ENCODE measurements at places on chromosomes 2 and 18.

DNA sequence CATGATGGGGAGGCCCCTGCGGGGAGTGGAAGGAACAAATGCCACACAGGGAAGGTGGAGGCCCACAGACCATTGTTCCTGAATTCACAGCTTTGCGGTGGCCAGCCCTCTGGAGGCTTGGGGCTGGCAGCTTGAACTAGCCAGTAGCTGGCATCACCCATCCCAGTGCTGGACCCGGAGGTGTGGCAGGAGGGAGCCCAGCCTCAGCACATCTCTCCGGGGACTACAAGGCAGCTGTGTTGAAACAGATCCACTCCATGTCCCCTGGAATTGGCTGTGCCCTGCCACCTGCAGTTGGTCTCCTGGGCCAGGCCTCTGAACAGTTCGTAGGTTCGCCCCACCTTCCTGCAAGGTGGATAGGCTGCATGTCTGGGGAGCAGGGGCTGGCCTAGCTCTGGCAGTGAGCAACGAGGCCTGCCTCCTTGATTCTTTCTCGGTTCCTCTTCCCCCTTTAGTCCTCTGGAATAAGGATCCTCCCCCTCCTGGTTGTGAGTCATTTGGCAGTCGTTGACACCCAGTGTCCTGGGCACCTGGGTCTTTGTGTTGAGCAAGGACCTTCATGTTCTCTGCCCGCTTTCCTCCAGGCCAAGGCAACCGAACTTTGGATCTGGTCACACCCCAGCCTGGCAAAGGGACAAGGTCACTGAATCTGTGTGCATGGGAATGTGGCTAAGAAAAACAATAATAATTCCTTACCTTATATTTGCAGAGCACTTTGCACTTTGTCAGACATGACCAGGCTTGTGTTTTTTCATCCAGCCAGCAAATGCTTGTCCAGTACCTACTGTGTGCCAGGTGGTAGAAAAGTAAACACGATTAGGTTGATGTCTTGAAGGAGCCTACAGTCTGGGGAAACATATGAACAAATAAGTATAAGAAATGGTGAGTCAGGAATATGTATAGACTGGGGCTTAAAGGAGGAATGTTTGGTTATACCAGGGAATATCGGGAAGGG lies 55.0 kb upstream of the MCFD2 start:
- peak; percentile 89 for DNase-seq

GRCh38 chr2:57959390-57959789 lies 87.2 kb upstream of the VRK2 start:
- no peak for DNase-seq

GRCh38 chr2:46097714-46098480 lies 199.3 kb upstream of the EPAS1 start:
- no peak for DNase-seq

- no peak for DNase-seq
These were observed 469.6 kb upstream of the MYT1L start for GRCh38 chr2:2800697-2801096.

DNA sequence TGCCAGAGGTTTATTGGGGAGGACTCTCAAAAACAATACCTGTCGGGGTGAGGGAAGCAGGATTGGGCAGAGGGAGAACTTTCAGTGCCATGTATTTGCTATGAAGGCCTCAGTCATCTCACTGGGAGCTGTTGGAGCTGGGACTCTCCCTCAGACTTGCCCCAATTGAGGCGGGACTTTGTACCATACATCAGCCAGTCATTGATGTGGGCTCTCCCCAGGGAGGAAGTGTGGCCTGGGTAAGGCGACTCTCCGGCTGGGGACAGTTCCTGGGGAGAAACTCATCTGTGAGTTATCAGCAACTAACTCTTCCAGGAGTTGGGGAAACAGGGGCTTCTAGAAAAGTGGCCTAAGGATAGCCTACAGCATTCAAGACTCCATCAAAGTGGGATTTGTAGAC lies 66.5 kb downstream of the FTCDNL1 start:
- DNase-seq, result no peak

DNA sequence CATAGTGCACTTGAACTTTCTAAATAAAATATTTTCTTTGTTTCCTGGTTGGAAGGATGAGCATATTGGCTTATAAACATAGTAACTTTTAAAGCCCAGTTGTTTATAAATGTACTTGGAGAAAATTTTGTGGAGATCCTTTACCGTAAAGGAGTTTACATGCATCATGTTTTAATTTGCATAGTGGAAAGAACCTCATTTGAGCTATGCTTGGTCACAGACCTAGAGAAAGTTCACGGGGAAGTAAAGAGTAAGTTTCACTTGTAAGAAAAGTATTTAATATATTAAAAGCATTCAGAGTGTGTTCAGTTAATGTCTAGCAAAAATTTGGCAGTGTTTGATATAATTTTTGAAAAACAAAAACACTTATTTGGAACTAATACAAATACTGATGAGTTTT lies 45.3 kb downstream of the PIKFYVE start:
- no peak for DNase-seq

- DNase-seq, result no peak
These were observed 183.5 kb upstream of the FAM98A start for GRCh38 chr2:33782395-33783230.

- DNase-seq, result peak; percentile 67
These were observed 204.6 kb downstream of the TNS1 start for GRCh38 chr2:217798191-217798590.

DNA sequence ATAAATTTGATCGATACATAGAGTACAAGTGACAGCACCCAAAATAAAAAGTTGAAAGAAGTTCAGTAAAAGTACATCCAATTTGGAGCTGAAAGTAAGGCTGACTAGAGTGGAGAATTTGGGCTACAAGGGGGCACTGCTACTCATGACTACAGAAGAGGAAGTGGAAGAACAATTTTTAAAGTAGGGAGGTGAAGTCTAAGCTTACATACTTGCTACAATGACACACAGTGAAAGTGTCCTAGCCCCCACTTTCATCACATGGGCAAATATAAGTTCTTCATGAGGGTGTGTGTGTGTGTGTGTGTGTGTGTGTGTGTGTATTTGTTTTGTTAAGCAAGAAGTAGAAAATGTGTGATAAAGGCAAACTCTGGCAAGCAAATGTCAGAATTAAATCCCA lies 45.7 kb downstream of the MAP3K2 start:
- DNase-seq, result no peak

DNA sequence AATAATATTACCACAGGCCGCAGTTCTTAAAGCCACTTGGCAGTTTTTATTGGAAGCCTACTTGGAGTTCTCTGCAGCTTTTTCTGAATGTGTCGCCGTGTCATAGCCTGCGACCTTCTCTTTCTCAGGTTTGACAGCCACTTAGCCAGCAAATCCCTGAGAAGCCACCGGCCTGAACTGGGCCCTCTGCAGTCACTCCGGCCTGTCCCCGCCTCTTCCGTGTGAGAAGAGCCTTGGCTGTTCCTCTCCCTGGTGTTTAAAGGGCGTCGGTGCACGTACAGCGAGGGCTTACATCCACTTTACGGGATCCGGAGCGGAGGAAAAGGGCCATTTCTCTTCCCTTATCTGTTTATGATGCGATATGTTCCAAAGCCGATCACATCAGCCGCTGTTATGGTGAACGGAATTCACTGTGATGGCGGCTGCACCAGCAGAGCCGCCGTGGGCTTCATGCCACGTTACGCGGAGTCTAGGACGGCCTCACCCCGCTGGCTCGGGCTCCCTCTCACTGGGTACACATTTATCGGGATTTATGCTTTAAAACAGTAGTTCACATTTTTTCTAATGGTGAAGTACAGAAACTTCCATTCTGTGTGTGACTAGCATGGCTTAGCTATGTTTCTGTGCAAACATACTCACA lies 66.8 kb downstream of the GBX2 start:
- DNase-seq, result no peak

- DNase-seq, result no peak
These were observed 33.4 kb upstream of the CD207 start for GRCh38 chr2:70868970-70869369.

DNA sequence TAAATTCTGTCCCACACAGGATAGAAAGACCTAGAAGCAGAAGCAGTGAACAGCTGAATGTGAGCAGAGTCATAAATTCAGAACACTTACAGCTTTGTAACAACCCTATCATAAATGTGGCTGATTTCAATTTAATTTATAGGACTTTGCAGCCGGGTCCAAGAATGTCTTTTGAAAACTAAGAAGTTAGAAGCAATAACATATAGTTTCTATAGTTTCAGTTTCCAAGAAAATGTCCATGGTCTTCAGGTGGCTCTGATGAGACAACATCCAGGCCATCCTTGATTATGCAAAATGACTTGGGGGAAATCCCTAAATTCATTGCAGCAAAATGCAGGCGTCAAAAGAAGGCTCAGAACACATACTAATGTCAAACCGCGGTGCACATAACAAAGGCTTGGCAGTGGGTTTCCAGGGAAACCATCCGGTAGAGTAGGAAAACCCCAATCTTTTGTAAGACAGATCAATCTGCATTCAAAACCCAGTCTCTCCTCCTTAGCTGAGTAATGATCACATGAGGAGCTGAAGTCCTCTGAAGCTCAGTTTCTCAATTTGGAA lies 442.2 kb upstream of the ID2 start:
- DNase-seq, result no peak

- no peak for DNase-seq
These were observed 24.1 kb downstream of the COLEC11 start for GRCh38 chr2:3619033-3619432.

- DNase-seq, result no peak
These were observed 113.0 kb downstream of the CNTNAP5 start for GRCh38 chr2:124138076-124138475.

- no peak for DNase-seq
These were observed 105.5 kb downstream of the COLEC12 start for GRCh38 chr18:394987-395362.

DNA sequence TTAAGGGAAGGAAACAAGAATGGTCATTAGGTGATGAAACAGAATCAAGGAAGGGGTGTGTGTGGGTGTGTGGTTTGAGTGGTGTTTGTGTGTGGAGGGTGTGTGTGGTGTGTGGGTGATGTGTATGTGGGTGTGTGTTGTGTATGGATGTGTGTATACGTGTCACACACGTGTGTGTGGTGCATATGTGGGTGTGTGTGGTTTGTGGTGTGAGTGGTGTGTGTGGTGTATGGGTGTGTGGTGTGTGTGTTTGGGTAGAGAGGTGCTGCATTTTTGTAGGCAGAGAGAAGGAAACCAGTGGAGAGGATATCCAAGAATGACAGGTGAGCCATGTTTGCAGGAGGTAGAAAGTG lies 1.1 kb upstream of the CEP192 start:
- no peak for DNase-seq

DNA sequence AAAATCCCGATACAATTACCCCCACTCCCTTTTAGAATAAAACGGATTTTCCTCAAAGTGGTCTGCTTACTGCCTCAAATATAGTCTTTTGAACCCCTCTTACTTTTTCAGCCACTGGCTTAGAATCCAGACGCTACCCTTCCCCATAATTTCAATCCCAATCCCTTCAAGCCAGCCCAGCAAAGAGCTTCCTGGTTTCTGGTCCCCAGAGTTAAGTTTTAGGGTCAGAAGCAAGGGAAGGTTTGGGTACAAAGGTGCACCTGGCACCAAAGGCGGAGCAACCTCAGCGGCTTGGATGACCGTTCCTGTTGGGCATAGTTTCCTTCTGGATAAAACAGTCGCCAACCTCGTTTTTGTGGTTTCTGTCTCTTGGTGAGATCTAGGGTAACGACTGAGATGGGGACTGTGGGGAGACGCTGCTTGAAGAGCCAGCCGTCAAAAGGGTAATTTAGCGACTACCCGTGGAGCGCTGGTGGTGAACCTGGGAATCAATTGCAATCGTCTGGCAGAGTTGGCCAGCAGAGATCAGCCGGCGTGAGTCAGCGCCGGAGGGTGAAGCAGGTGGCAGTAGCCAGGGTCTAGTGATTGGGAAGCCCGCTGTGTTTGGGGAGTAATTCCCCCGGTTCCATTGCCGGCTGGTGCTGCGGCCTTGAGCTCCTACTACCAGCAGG lies 1.6 kb downstream of the FEV start:
- no peak for DNase-seq

DNA sequence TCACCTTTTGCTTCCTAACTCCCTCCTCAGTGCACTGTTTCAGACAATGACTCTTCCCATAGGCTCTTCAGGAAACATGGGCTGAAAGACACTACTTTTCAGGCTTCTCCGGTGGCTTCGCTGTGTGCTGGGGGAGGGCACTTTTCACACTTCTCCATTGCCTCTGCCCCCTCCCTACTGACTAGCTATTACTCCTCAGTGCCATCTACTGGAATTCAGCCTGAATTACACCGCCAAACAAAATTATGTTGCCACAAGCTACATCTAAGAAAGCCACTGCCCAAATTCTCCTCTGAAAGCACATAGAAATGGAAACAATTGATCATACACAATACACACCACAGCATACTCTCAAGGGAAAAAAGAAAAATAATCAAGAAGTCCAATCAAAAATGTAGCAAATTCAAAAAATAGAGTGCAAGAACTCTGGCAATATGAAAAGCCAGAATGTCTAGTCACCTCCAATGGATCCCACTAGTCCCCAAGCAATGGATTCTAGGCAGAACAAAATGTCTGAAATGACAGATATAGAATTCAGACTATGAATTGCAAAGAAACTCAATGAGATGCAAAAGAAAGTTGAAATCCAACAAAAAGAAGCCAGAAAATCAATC lies 1139.4 kb upstream of the GYPC start:
- no peak for DNase-seq

DNA sequence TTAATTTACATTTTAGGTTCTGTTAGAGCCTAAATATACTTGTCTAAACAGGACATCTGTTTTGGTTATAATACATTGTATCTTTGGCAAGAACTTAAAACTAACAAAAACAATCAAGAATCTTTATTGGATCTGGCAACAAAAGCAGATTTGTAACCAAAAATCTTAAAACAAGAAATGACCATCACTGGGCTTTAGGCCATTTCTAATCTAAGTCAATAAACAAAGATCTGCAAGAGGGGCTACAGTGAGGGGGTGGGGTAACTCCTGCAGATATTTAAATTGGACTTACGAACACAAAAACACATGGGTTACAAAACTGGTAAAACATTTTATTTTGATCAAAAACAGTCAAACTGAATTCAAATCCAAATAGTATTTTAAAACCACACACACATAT lies 77.3 kb downstream of the SRBD1 start:
- DNase-seq, result no peak

- no peak for DNase-seq
These were observed 14.2 kb upstream of the FAP start for GRCh38 chr2:162257425-162257824.

- peak; percentile 83 for DNase-seq
These were observed at the start of gene YES1 for GRCh38 chr18:811892-812375. YES1 (minus strand) TSS chr18:812242; CDS start chr18:756827, 55,415 bp downstream.

- DNase-seq, result no peak
These were observed 112.9 kb upstream of the ATP8B1 start for GRCh38 chr18:57915865-57916582.

GRCh38 chr2:75998451-75998850 lies 287.7 kb upstream of the GCFC2 start:
- DNase-seq, result no peak

- no peak for DNase-seq
These were observed 1.4 kb downstream of the RMC1 start for GRCh38 chr18:23504720-23505119.

GRCh38 chr2:7706791-7707190 lies 789.6 kb downstream of the RNF144A start:
- no peak for DNase-seq
